ENCODE measurements at places on chromosomes 5 and 9. TPM values are rescaled to one million over a fixed set of nuclear protein-coding genes. Genes with fewer than 3 reads are reported as not detected.

GRCh38 chr5:440401-441201 is 2.4 kb upstream of the EXOC3 start:
- no peaks in the 10 kb centered on the region for H3K36me3 ChIP-seq
- no peak overlapping the region for H3K27ac ChIP-seq
- H3K4me1 ChIP-seq = peaks cover 20% of the 10 kb centered on the region
- H3K4me3 ChIP-seq = no peak overlapping the region
- no peak for DNase-seq

DNA sequence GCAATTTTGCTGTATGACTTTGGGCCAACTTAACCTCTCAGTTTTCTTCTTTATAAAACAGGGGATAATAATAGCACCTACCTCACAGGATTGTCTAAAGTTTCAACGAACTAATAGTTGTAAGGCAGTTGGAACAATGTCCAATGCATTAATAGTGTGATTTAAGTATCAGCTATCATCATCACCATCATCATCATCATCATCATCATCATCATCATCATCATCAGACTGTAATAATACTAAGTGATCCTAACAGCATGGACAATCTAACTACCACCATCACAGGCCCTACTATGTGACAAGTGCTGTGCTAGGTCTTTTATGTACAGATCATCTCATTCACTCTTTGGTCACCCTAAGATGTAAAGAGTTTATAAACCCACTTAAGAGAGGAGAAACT is 196.0 kb downstream of the MAPKAP1 start:
- no peaks in the 10 kb centered on the region for H3K27me3 ChIP-seq
- peaks cover 6% of the 10 kb centered on the region for H3K36me3 ChIP-seq
- no peak overlapping the region for H3K4me3 ChIP-seq
- peaks cover 26% of the 10 kb centered on the region for H3K4me1 ChIP-seq
- peak overlapping the region; percentile 56 for H3K27ac ChIP-seq

DNA sequence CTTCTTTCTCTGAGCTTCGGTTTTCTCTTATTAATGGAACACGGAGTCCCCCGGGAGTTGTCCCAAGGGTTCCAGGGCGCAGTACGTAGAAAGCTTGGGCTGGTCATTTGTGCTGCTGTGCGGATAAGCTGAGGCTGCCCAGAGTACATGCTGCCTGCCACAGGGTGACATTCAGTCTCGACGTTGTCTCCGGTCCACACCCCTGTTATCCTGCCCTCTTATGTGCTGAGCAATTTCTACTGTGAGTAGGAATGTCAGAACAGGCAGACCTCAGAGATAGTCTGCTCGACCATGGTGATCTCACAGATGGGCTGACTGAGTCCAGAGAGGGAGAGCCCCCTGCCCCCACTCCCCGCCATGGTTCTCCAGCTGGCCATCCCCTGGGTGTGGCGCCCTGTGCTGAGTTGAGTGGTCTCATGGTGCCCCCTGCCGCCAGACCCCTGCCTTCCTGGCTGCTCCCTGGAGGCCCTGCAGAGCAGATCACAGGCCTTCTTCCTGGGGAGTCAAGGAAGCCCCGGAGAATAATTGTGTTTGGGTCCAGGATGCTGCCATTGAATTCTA is 124.0 kb downstream of the RGS3 start:
- DNase-seq = no peak
- peaks cover 17% of the 10 kb centered on the region for H3K4me1 ChIP-seq
- peak overlapping the region; percentile 69 for H3K27ac ChIP-seq
- no peak overlapping the region for H3K4me3 ChIP-seq
- peaks cover 10% of the 10 kb centered on the region for H3K36me3 ChIP-seq

GRCh38 chr5:101611039-101611438 is 685.0 kb downstream of the SLCO4C1 start:
- H3K4me3 ChIP-seq = no peak overlapping the region
- no peaks in the 10 kb centered on the region for H3K36me3 ChIP-seq
- DNase-seq = no peak
- H3K27me3 ChIP-seq = no peaks in the 10 kb centered on the region

The GABRP gene
- total RNA-seq = 45.0 TPM

GRCh38 chr9:84177407-84177806 is 163.2 kb downstream of the SLC28A3 start:
- no peaks in the 10 kb centered on the region for H3K36me3 ChIP-seq
- no peaks in the 10 kb centered on the region for H3K27me3 ChIP-seq
- DNase-seq = no peak
- H3K4me3 ChIP-seq = no peak overlapping the region

DNA sequence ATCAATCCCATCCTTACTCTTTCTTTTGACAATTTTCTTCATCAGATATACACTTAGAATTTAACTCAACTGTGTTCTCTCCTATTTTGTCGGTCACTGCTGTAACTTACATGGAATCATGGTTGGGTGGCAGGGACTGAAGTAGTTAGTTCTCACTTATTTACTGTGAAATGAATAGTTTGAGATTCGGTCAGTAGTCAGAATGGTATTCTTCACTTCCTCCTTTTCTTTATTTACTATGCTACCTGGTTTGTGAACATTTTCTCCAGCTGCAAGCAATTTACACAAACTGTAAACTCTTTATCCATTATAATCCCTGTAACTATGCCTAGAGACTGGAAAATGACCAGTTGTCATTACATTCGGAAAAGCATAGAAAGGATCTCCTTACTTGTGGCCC is 41.5 kb upstream of the GDNF start:
- H3K27ac ChIP-seq = no peak overlapping the region
- DNase-seq = no peak
- H3K4me3 ChIP-seq = no peak overlapping the region
- peaks cover 6% of the 10 kb centered on the region for H3K27me3 ChIP-seq

The PITX1 gene
- 571 TPM for total RNA-seq

The DHX29 gene
- total RNA-seq = 14.8 TPM

The CMYA5 gene
- 3.6 TPM for total RNA-seq

GRCh38 chr5:126640866-126641265 is 40.1 kb downstream of the PHAX start:
- H3K27me3 ChIP-seq = no peaks in the 10 kb centered on the region
- no peak overlapping the region for H3K4me3 ChIP-seq
- H3K27ac ChIP-seq = no peak overlapping the region
- no peaks in the 10 kb centered on the region for H3K36me3 ChIP-seq

DNA sequence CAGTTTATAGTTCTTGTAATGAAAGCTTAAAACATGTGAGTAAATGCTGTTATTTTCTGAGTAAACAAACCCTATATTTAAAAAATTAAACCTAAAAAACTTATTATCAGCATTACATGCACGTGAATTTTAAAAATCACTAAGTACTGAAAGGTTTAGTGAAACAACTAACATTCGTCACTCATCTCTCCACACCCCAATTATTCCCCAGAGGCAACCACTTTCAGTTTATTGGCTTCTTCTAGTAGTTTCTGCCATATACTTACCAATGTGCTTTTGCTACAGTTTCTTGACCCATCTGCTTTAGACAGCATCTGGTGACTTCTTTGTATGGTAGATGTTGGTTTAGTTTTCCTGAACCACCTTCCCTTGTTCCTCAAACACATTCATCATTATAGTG is 58.1 kb downstream of the ANGPTL2 start:
- H3K36me3 ChIP-seq = no peaks in the 10 kb centered on the region
- H3K27me3 ChIP-seq = no peaks in the 10 kb centered on the region
- H3K27ac ChIP-seq = no peak overlapping the region
- DNase-seq = no peak
- no peaks in the 10 kb centered on the region for H3K4me1 ChIP-seq
- H3K4me3 ChIP-seq = no peak overlapping the region

The GPR151 gene
- not detected for total RNA-seq

GRCh38 chr5:77133061-77133758 is 46.1 kb upstream of the ZBED3 start:
- H3K27me3 ChIP-seq = no peaks in the 10 kb centered on the region
- H3K4me1 ChIP-seq = no peaks in the 10 kb centered on the region
- DNase-seq = peak; percentile 13
- peak overlapping the region; percentile 36 for H3K27ac ChIP-seq
- H3K4me3 ChIP-seq = no peak overlapping the region

The N4BP3 gene
- 32.6 TPM for total RNA-seq

The MAMDC2 gene
- total RNA-seq = 1.9 TPM

GRCh38 chr9:107782381-107782780 is 292.8 kb upstream of the KLF4 start:
- no peak overlapping the region for H3K4me3 ChIP-seq
- H3K27ac ChIP-seq = no peak overlapping the region
- DNase-seq = no peak
- H3K27me3 ChIP-seq = no peaks in the 10 kb centered on the region

GRCh38 chr9:71108937-71109336 is 12.5 kb downstream of the TRPM3 start:
- H3K27me3 ChIP-seq = no peaks in the 10 kb centered on the region
- no peaks in the 10 kb centered on the region for H3K4me1 ChIP-seq
- H3K36me3 ChIP-seq = no peaks in the 10 kb centered on the region
- H3K4me3 ChIP-seq = no peak overlapping the region
- H3K27ac ChIP-seq = no peak overlapping the region

The RGS7BP gene
- 0.22 TPM for total RNA-seq

- no peak overlapping the region for H3K27ac ChIP-seq
- no peak overlapping the region for H3K4me3 ChIP-seq
- no peaks in the 10 kb centered on the region for H3K27me3 ChIP-seq
These were observed 226.1 kb downstream of the IRX2 start for GRCh38 chr5:2525351-2525750.

The OR1J2 gene
- total RNA-seq = not detected

The ABCA2 gene
- 14.7 TPM for total RNA-seq

GRCh38 chr9:32502464-32502863 is 23.5 kb downstream of the RIGI start:
- H3K27me3 ChIP-seq = no peaks in the 10 kb centered on the region
- H3K27ac ChIP-seq = peak overlapping the region; percentile 37
- H3K4me3 ChIP-seq = no peak overlapping the region
- peaks cover 14% of the 10 kb centered on the region for H3K4me1 ChIP-seq
- H3K36me3 ChIP-seq = no peaks in the 10 kb centered on the region
- DNase-seq = no peak

DNA sequence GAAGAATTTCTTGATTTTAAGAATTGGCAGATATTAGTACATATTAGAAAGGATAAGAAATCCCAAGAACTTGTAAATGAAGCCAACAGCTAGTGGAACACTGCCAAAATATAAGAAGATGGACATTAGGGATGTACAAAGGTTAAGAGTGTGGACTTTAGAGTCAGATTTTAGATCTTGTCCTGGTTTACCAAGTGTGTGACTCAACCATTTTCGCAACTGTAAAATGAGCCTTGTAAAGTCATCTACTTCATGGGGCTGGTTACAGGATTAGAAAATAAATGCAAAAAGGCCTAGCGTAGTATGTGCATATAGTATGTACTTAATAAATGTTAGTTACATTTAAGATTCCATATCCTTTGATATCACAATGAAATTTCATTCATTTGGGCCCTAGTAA is 260.0 kb downstream of the RAB3C start:
- no peak overlapping the region for H3K27ac ChIP-seq
- no peak for DNase-seq
- no peak overlapping the region for H3K4me3 ChIP-seq
- H3K36me3 ChIP-seq = no peaks in the 10 kb centered on the region
- no peaks in the 10 kb centered on the region for H3K27me3 ChIP-seq

- H3K27me3 ChIP-seq = no peaks in the 10 kb centered on the region
- DNase-seq = no peak
- no peaks in the 10 kb centered on the region for H3K4me1 ChIP-seq
- H3K27ac ChIP-seq = peak overlapping the region; percentile 33
- no peak overlapping the region for H3K4me3 ChIP-seq
- H3K36me3 ChIP-seq = no peaks in the 10 kb centered on the region
These were observed 49.4 kb downstream of the TRPM6 start for GRCh38 chr9:74838351-74838750.

GRCh38 chr5:169280286-169280685 is 20.7 kb downstream of the SLIT3 start:
- no peak overlapping the region for H3K27ac ChIP-seq
- no peaks in the 10 kb centered on the region for H3K4me1 ChIP-seq
- H3K36me3 ChIP-seq = no peaks in the 10 kb centered on the region
- DNase-seq = no peak
- no peaks in the 10 kb centered on the region for H3K27me3 ChIP-seq
- H3K4me3 ChIP-seq = no peak overlapping the region

GRCh38 chr9:19488721-19489120 is 79.9 kb downstream of the ACER2 start:
- H3K4me3 ChIP-seq = no peak overlapping the region
- H3K36me3 ChIP-seq = no peaks in the 10 kb centered on the region
- no peaks in the 10 kb centered on the region for H3K27me3 ChIP-seq

The EIF4E1B gene
- not detected for total RNA-seq

DNA sequence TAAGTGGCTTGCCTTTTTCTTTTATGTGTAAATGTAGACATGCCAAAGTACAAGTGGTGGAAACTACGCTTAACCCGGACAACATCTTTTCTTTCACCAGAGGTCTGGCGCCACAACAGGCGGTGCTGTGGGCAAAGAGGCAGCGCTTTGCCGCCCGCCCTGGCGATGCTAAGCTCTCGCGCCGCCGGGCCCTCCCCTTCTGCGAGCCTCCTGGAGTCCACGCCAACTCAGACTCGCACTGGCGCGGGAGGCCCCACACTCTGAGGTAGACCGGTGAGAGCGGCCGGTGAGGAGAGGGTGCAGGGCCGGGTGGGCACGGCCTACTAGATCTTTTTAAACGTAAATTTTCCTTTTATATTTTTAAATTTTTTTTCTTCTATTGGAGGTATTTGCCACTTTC is 2253.1 kb upstream of the C9orf72 start:
- no peaks in the 10 kb centered on the region for H3K27me3 ChIP-seq
- H3K27ac ChIP-seq = no peak overlapping the region
- DNase-seq = no peak
- H3K4me1 ChIP-seq = no peaks in the 10 kb centered on the region

- no peak overlapping the region for H3K27ac ChIP-seq
- peak overlapping the region; percentile 70 for H3K4me3 ChIP-seq
- H3K4me1 ChIP-seq = peaks cover 50% of the 10 kb centered on the region
- peaks cover 26% of the 10 kb centered on the region for H3K36me3 ChIP-seq
These were observed 13.6 kb downstream of the LCN10 start for GRCh38 chr9:136729144-136729543.

GRCh38 chr9:96129747-96130146 is 172.2 kb downstream of the HSD17B3 start:
- no peaks in the 10 kb centered on the region for H3K27me3 ChIP-seq
- no peak overlapping the region for H3K27ac ChIP-seq
- peaks cover 10% of the 10 kb centered on the region for H3K4me1 ChIP-seq
- no peak overlapping the region for H3K4me3 ChIP-seq

DNA sequence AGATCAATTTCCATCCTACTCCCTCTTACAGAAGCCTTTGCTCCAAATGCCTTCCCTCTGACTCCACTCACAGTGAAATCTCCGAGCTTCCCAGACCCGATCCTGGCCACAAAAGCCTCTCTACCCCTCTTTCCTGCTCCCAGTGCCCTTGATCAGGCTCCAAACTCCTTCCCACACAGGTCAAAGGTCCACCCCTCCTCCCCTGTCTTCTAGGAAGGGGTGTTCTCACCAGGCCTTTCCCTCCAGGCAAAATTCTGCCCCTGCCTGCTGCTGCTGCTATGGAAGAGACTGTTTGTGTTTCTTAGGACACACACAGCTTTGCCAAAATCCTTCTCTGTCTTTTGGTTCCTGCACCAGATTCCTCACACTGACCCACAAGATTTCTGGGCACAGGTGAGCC is 85.8 kb upstream of the ALDH1A1 start:
- no peaks in the 10 kb centered on the region for H3K36me3 ChIP-seq
- H3K4me3 ChIP-seq = peak overlapping the region; percentile 25
- peaks cover 6% of the 10 kb centered on the region for H3K4me1 ChIP-seq
- DNase-seq = no peak

The ARL10 gene
- 2.6 TPM for total RNA-seq

- no peak overlapping the region for H3K4me3 ChIP-seq
- peaks cover 99% of the 10 kb centered on the region for H3K4me1 ChIP-seq
- no peaks in the 10 kb centered on the region for H3K36me3 ChIP-seq
- H3K27ac ChIP-seq = peak overlapping the region; percentile 59
- no peaks in the 10 kb centered on the region for H3K27me3 ChIP-seq
- no peak for DNase-seq
These were observed 16.0 kb downstream of the CXXC5 start for GRCh38 chr5:139664086-139664693.

Data from esophagus squamous epithelium (tissue), 5 donors.